ENCODE measurements at places on chromosomes 13 and 19.

- no peak for DNase-seq
These were observed 35.5 kb downstream of the DHRS12 start for GRCh38 chr13:51768378-51768921.

GRCh38 chr19:29872224-29872731 lies 60.5 kb downstream of the CCNE1 start:
- no peak for DNase-seq

GRCh38 chr13:58025821-58026220 lies 394.3 kb downstream of the PCDH17 start:
- DNase-seq, result no peak

DNA sequence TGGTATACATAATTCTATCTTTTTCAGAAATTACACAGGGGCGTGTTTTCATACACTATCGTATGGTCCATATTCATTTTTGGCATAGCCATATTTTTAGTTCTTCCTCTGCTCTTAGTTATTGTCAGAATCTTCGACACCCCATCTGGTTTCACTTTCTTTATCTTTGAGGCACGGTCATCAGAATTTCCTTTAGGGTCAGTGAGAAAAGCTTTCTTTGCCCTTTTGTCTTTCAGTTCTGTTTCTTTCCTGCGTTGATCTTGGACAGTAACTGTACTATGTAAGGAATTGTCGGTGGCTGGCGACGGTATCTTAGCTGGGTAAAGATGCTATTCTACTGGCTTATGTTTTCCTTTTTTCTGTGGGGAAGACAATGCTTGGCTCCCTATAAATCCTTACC lies 10.6 kb upstream of the KIR2DL4 start:
- no peak for DNase-seq

- no peak for DNase-seq
These were observed 933 bp downstream of the TFPT start for GRCh38 chr19:54114340-54115108.

- peak; percentile 13 for DNase-seq
These were observed 27.0 kb downstream of the WTIP start for GRCh38 chr19:34508540-34508939.

- no peak for DNase-seq
These were observed 7.7 kb upstream of the IRS2 start for GRCh38 chr13:109794095-109794494.

- no peak for DNase-seq
These were observed 27.7 kb downstream of the CYP2B6 start for GRCh38 chr19:41018736-41019290.

DNA sequence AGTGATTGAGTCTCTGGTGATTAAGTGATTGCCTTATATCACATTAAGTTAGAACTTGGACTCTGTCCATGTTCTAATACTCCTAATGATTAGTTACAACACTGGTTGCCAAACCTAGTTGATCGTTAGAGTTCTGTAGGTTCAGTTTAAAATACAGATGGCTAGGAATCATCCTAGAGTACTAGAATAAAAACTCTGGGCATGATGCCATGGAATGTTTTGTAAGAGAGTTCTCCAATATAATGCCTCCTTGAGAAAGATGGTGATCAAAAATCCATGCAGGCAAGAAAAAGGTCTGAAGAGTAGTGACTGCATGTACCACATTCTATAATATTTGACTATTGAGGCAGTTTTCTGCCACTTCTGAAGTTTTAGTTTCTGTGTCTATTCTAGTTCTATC lies 176.3 kb downstream of the GPC5 start:
- no peak for DNase-seq

DNA sequence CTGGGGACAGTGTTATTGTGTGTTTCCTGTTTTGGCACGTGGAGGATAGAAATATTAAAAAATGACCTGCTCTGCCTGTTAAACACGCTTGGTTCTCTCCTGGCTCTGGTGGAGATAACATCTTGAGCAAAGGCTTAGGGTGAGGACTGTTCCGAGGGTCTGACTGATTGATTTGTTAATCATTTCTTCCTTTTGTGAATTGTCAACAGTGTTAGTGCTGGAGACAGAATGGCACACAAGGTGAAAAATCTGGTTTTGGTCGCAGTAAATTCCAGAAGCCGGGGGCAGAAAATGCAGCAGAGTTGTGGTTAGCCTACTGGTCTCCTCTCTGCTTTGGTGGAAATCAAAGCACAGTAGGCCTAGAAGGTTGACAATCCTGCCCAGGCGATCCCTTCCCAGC lies 163.6 kb downstream of the FGF9 start:
- DNase-seq, result no peak

- DNase-seq, result no peak
These were observed 256.1 kb upstream of the MAB21L1 start for GRCh38 chr13:35732565-35732964.

GRCh38 chr13:40130871-40131636 lies 475.6 kb downstream of the COG6 start:
- no peak for DNase-seq

GRCh38 chr13:68030152-68030809 lies 800.1 kb upstream of the PCDH9 start:
- DNase-seq, result no peak

GRCh38 chr19:38448225-38448624 lies 14.7 kb downstream of the RYR1 start:
- no peak for DNase-seq

DNA sequence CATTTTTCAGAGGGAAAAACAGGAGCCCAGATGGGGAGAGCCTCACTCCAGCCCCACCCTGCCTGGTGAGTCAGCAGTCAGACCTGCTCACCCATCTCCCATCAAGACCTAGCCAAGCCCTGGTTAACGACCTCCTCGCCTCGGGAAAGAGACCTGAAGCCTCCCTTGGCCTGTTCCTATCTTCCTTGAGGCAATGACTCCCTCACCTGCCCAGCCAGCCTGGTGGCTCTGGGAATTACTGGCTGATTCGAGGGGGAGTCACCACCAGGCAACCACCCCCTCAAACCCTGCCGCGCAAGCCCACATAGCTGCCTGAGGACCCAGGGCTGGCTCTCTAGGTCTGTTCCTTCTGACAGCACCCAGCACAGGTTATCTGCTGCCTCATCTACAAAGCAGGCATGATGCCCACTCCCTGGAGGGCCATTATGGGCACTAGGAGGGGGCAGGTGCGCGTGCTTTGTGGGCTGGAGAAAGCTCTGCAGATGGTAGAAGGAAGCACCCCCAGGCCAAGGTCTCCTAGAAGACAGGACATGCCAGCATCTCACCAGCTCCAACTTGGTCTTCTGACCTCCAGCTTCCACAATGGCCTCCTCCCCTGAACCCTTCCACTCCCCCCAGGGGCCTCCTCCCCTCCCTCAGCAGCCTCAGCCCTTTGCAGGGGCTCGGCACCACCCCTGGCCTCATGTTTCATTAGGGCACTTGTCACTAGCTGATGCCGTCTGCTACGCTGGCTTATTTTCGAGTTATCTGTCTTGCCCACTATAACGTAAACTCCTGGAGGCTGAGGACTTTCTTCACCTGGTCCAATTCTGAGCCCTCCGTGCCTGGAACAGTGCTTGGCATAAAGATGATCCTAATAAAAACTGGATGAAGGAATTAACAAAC lies 10.4 kb downstream of the DEDD2 start:
- DNase-seq, result no peak

GRCh38 chr13:91714855-91715254 lies 316.4 kb downstream of the GPC5 start:
- DNase-seq, result no peak

DNA sequence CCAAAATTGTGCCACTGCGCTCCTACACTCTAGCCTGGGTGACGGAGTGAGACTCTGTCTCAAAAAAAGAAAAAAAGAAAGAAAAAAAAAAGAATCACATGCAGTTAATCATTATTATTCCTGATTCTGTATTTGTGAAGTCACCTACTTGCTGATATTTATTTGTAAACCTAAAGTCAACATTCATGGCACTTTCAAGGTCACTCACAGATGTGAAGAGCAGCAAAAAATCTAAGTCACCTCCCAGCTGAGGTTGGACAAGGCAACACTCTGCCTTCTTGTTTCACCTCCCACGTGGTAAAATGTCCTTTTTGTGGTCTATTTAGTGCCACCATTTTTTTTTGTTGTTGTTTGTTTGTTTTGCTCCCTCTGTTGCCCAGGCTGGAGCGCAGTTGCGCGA lies 26.5 kb downstream of the WDR88 start:
- DNase-seq, result no peak

GRCh38 chr19:49876422-49877019 lies 634 bp downstream of the AKT1S1 start:
- DNase-seq, result peak; percentile 99

GRCh38 chr19:38022791-38023670 lies 116.0 kb downstream of the SIPA1L3 start:
- DNase-seq, result no peak

GRCh38 chr19:49879243-49879963 lies 1.9 kb downstream of the TBC1D17 start:
- DNase-seq, result no peak

GRCh38 chr13:80577926-80578670 lies 237.2 kb upstream of the SPRY2 start:
- no peak for DNase-seq

GRCh38 chr13:112759053-112759452 lies 69.2 kb downstream of the ATP11A start:
- no peak for DNase-seq

DNA sequence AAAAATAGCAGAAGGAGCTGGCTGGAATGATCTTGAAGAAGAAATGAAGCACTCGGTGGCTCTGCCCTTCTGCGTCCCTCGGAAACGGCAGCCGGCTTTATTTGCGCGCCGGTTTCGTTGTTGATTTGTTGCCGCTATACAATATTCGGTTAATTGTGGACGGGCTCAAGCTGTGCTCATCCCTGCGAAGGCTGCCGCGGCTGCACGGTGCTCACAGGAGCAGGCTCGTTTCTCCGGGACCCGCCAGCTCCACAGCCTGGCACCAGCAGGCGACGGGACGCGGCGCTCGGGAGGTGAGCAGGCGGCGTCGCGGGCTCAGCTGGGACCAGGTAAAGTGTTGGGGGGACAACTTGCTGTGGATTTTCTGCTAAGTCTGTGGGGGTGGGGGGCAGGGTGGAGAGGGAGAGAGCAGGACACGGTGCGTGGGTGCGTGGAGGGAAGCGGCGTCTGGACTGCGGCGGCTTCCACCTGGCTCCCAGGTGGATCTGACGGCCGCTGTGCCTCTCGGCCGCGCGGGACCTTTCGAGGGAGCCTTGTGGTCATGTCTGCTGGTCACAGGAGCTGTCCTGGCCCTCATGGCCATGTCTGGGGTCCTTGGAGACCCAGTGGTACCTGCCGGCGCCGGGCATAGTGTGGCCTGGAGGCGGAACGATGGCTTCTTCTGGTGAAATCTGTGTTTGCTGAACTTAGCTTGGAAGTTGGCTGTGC lies 90.9 kb downstream of the TEX29 start:
- no peak for DNase-seq

DNA sequence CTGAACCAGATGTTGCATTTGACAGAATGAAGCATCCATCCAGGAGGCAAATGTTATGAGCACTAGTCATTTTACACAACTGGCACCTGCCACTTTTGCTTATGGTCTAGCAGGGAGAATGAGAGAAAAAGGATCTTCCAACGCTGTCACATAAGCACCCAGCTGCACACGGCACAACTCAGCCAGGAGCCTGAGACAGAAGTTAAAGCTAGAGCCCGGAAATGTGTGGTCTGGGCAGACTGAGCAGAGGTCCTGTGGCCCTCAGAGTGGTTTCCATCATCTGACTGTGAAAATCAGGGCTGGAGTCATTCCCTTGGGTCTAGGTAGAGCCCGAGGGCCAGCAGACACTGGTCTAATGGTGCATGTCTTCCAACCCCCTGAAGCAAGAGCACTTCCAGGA lies 78.4 kb upstream of the XPO4 start:
- no peak for DNase-seq

DNA sequence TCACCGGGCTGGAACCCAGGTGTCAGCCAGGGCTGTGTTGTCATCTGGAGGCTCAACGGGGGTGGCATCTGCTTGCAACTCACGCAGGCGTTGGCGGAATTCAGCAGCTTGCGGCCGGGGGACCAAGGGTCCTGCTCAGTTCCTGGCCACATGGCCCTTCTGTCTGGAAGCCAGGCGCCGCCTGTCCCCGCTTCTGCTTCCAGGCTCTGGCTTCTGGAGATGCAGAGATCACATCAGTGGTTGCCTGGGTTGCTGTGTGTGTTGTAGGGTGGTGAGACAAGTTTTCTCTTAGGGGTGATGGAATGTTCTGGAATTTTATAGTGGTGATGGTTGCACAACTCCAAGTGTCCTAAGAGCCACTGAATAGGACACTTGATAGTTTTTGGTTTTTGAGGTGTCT lies 5.0 kb downstream of the ADAT3 start:
- DNase-seq, result no peak

DNA sequence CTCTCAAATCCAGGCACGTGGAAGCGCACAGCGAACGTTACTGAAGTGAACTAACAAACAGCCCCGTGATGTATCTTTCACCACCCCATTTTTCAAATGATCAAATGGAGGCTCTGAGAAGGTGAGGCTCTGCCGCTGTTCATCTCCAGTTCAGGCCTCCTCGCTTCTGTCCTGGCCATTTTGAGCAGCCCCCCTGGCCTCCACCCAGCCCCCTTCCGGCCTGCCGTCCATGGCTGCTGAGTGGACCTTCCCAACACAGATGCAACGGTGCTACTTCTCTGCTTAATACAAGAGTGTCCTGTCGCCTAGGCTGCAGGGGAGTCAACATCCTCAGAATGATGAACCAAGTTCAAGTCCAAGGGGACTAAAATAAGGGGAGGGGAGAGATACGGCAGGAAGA lies 9.7 kb downstream of the SYDE1 start:
- no peak for DNase-seq

DNA sequence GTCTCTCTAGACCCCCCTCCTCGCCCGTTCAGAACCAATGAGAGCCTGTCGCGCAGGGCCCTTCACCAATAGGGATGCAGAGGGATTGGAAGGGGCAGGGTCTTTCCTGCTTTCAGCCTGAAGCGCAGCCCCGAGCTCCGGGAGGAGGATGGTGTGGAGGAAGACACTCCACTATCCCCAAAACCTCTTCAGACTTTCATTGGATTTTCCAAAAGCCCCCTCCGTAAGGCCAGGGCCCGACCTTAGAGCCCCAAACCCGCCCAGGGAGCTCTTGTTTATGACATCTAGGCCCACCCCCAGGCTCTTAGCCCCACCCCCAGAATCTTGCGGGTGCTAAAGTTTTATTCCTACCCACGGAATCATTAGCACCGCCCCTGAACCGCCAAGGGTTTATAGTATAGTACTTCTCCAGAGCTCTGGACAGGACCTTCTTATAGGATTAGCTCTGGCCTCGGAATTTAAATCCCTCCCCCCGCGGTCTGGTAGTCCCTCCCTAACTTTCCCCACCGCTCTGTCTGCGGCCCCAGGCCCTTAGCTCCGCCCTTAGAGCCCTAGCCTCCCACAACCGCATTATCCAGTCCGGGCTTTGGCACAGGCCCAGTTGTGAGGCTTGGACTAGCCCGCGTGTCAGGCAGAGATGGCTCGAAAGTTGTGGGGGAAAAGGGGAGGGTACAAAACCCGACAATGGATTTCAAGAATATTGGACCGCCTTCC lies 6.6 kb upstream of the EML2 start:
- DNase-seq, result peak; percentile 66

GRCh38 chr13:30718661-30719524 lies 16.4 kb upstream of the ALOX5AP start:
- DNase-seq, result no peak
